Stimulated activated CD4-positive, alpha-beta T cell treated with anti-CD3 and anti-CD28 coated beads, TNF-alpha, amount 100 ng/mL, for 4 hours (primary cell): ENCODE measurements at places on chromosomes 3 and 15.

GRCh38 chr3:178986456-178986855 is 85.2 kb downstream of the ZMAT3 start:
- DNase-seq, result no peak

DNA sequence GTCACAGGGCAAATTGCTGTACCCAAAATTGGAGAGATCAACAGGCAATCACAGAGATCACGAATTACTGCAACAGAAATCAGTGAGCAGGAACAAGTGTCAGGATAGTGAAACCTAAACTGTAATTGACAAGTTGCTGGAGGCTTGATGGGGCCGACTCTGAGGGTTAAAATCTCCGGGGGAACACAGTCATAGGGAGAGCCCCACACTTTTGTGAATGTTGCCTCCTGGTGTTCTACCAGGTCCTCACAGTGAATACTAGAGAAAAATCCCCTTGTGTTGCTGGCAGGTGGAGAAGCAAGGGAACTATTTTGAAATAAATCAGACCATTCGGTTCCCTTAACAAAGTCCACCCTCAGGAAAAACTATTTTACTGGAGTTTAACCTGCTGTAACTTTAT is 697.5 kb upstream of the CBLB start:
- DNase-seq, result no peak

DNA sequence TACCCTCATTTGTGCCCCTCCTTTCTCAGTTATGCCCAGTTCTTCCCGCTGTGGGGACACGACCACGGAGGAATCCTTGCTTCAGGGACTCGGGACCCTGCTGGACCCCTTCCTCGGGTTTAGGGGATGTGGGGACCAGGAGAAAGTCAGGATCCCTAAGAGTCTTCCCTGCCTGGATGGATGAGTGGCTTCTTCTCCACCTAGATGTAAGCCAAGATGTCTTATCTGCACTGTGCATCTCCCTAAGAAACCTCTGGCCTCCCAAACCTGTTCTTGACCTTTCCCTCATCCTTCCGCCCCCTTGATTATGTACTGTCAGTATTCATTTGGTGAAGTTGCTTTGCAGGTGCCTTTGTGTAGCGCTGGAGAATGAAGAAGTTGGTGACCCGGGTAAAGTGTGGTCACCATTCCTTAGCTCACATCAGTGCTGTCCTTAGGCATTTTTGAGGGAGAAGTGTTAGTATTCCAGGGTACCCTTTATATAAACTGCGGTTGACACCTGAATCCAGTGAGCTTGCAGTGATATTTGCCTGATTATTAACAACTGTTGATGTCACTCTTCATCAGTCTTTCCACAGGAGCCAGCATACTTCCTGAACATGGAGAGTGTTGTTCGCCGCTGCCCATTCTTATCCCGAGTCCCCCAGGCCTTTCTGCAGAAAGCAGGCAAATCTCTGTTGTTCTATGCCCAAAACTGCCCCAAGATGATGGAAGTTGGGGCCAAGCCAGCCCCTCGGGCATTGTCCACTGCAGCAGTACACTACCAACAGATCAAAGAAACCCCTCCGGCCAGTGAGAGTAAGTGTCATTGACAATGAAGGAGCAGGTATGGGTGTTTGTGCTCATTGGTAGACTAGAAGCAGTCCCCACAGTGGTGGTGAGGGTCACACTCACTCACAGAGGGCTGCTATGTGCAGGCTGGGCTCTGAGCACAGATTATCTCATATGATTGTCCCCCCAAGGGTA is 966 bp downstream of the ALAS1 start:
- DNase-seq, result no peak

GRCh38 chr15:45522328-45523165 is at the start of gene SLC30A4:
SLC30A4 (minus strand) TSS chr15:45522755; CDS start chr15:45522354, 401 bp downstream.
- peak; percentile 38 for DNase-seq

- no peak for DNase-seq
Observed at GRCh38 chr15:90911302-90911623, 8.2 kb downstream of the MAN2A2 start.

GRCh38 chr3:157667493-157667892 is 164.3 kb upstream of the VEPH1 start:
- DNase-seq, result no peak

- DNase-seq, result no peak
Observed at GRCh38 chr3:39147711-39148434, 5.5 kb downstream of the CSRNP1 start.

- DNase-seq, result no peak
Observed at GRCh38 chr3:152474585-152474984, 205.9 kb downstream of the MBNL1 start.

DNA sequence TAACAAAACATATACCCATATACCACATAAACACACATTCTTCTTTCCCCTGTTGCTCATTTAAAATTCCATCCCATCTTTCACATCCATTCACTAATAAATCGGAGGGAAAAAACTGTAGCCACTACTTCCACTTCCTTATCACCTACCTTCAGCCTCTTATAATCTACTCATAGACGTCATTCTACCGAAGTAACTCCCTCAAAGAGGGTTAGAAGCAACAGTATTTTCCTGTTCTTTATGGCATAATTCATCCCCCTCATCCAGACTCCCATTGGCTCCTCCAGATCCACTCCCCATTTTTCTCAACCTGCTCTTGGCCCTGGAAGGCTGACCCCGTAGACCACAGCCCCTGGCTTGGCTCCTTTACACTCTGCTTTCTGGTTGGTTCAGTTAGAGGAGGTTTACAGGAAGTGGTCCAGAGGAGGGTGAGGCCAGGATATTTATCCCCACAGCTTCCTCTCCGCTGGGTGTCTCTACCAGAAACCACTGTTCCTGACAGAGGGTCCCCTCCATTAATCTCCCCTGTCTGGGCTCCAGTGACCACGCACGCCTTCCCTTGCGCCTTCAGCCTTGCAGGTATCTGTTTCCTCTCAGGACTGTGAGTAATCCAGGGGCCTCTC is 46.3 kb downstream of the FMN1 start:
- DNase-seq, result no peak

DNA sequence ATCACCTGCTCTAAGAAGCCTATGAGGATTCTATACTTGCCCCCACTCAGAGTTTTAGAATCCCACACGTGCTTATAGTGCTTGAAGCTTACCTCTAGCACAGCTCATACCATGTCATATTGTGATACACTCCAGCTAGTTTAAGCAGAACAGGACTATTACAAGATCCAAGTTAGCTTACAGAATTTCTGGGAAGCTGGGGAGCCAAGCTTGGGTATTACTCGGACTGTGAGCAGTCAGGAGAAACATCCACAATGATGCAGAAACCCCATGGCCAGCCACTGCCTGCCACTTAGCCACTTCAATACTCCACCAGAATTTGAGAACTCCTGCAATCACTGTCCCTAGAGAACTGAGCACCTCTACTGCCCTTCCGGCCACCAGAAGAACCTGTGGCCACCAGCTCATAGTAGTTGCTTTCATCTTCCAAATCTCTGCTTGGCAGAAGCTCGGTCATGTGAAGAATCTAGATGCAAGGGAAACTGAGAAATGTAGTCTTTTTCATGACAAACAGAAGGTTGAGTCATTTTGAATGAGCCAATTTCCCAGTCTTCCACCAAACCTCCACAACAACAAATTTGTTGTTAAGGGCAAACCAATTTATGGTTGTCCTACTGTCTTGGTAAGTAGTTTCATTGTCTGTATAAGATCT is 27.7 kb upstream of the SSR3 start:
- DNase-seq, result no peak
